ENCODE measurements at places on chromosomes 1 and 21. TPM values are rescaled to one million over a fixed set of nuclear protein-coding genes. Genes with fewer than 3 reads are reported as not detected.

The HSPA6 gene
- 0.98 TPM for total RNA-seq

The SLAMF7 gene
- total RNA-seq = 2.2 TPM

The RHD gene
- not detected for total RNA-seq

The HSF2BP gene
- total RNA-seq = 2.7 TPM

The RGS13 gene
- 0.98 TPM for total RNA-seq

The MYCL gene
- 17.2 TPM for total RNA-seq

The ERG gene
- 20.9 TPM for total RNA-seq

The TSSK3 gene
- total RNA-seq = not detected

The TRNP1 gene
- total RNA-seq = 13.0 TPM

The CAMK1G gene
- total RNA-seq = not detected

The NHLH1 gene
- total RNA-seq = not detected

The LAMB3 gene
- 68.8 TPM for total RNA-seq

The ACOT7 gene
- total RNA-seq = 38.8 TPM

The PTPN7 gene
- total RNA-seq = 7.9 TPM

The OVAAL gene
- not detected for total RNA-seq

The LRRC38 gene
- total RNA-seq = 2.5 TPM
